ENCODE measurements at places on chromosomes 1 and 21.
A peak's percentile ranks its signal among the peaks of the same experiment; 100 is the strongest.

DNA sequence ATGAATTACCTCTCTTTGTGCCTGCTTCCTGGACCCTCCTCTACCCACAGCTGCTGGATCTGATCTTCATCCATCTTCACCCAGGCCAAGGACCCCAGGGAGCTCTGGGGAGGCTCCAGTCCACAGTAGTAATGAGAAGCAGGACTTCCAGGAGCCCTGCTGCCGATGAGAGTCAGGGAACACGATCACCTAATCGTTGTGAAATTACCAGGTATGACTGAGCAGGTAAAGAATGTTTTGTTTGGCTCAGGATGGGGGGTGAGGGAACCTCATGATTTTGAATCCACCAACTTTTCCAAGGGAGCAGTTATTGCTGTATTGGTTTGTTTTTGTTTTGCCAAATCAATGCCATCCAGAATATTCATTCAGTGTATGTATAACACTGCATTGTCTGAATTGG lies 454.0 kb downstream of the PLPP3 start:
- DNase-seq: no peak

GRCh38 chr1:222761083-222761482 lies 24.1 kb downstream of the FAM177B start:
- DNase-seq: no peak

DNA sequence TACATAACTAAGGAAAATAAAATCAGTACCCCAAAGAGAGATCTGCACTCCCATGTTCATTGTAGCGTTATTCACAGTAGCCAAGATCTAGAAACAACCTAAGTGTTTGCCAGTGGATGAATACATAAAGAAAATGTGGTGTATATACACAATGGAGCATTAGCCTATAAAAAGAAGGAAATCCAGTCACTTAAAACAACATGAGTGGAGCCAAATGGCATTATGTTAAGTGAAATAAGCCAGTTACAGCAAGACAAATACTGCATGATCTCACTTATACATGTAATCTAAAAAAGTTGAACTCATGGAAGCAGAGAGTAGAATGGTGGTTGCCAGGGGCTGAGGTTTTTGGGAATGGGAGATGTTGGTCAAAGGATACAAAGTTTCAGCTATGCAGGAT lies 508.3 kb upstream of the B3GALT2 start:
- DNase-seq: no peak

- DNase-seq: no peak
These were observed 171.5 kb downstream of the RUNX1 start for GRCh38 chr21:34877485-34878128.

DNA sequence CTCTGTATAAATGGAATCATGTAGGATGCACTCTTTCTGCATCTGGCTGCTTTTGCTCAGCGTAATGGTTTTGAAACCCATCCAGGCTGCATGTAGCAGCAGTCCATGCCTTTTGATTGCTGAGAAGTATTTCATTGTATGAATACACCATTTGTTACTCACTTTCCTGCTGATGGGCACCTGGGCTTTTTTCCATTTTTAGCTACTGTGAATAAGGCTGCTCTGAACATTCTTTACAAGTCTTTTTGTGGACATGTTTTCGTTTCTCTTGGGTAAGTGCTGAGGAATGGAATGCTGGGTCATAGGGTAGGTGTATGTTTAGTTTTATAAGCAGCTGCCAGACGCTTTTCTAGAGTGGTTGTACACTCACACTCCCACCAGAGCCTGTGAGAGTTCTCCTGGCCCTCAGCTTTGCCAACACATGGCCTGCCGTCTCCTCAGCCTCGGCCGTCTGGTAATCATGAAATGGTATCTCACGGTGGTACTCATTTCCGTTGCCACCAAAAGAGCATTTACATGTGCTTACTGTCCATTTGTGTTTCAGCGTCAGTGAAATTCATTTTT lies 22.7 kb downstream of the SLX9 start:
- peak; percentile 95 for DNase-seq

DNA sequence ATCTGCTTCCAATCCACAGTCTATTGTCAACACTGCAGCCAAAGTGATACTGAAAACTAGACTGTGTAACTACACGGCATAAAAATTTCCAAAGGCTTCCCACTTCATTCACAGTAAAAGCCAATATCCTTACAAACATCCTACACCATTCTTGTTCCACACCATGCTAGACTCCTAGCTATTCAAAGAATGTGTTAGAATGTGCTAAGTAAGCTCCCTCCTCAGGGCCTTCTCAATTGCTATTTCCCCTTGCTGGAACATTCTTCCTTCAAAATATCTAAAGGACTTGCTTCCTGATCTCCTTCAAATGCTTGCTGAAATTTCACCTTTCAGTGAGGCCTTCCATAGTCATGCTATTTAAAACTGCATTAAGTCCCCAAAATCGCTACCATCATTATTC lies 228.1 kb downstream of the AKT3 start:
- DNase-seq: no peak

DNA sequence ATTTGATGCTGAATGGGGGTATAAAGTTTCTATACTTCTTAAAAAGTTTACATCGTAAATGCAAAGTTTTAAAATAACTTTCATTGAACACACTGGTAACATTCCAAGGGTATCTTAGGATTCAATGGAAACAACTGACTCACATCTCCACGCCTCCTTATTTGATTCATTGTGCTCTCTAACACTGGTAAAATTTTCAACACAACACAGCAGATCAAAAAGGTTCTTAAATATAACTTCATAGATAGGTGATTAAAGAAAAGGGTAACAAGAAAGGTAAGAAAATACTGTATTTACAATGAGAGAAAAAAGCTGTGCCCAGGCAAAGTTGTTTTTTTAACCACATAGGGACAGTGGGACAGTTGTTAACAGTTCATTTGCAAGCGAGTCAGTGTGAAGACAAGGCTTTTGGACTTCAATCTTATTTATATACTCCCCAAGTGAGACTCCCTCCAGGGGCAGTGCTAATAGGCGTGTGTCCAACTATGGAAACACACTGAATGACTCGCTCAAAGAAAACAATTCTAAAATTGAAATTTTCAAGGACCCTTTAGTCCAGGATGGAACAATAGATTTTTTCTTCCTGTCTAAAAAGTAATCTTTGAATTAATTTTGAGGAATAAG lies 140.5 kb downstream of the TIAM1 start:
- no peak for DNase-seq

GRCh38 chr1:201636510-201636971 lies 97.6 kb downstream of the NAV1 start:
- peak; percentile 81 for DNase-seq

GRCh38 chr1:223338811-223339746 lies 24.9 kb downstream of the SUSD4 start:
- DNase-seq: no peak

DNA sequence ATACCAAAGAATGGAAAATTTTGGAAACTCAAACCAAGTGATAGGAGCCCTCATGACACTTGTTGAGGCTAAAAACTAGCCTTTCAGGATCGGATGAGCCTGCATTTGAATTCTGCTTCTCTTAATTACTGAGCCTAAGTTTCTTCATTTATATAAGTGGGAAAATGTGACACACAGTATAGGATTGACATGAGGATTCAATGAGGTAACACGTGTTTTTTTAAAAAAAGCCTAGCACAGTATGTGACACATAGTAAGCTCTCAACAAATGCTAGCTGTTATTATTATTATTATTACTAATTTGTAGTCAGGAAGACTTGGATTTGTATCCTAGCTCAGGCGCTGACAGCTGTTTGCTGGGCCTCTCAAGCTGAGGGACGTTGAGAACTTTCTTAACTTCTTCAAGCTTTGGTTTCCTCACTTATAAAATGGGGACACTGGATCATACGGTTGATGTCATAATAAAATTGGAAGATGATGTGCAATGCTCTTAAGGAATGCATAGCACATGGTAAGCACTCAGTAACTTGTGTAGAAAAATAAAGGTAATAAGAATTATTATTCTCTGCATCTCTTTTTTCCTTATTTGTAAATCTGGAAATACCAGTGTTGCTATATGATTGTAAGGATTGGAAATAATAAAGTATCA lies 55.4 kb upstream of the JUN start:
- no peak for DNase-seq

DNA sequence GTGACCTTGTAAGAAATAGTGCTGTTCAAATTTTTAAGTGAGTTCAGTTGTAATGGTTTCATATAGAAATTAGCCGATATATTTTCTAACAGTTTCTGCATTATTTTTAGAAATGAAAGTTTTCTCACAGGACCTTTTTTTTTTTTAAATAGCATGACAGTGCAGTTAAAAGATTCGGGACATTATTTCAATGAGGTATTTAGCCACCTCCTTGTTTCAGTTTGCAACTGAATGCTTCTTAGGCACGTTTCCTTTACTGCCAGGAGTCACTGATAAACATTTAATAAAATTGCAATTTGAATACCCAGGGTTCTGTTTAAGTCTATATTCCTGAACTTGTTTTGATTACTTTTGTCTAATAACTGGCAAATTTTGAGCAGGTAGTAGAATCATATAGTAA lies 304.7 kb downstream of the TM2D1 start:
- no peak for DNase-seq

GRCh38 chr1:1397839-1398523 lies 1.2 kb downstream of the CCNL2 start:
- DNase-seq: no peak

- DNase-seq: peak; percentile 62
These were observed 47.6 kb downstream of the ARHGEF16 start for GRCh38 chr1:3501856-3502640.

DNA sequence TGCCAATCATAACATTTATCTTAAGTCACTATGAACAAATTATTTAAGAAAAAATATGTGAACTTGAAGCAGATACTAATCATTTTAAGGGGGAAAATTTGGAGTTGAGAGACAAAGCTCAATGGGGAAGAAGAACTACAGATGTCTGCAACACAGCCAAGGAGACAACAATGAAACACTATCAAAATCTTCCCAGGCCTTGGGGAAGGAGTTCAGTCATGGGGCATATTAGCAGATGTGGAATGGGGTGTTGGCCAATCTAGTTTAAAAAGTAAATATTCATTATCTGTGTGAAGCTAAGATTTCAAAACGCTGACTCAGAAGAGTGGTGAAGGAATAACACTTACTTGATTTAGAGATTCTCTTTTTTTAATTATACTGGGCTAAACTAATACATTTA lies 671.6 kb upstream of the ZP4 start:
- no peak for DNase-seq

GRCh38 chr1:13694886-13695684 lies 4.9 kb upstream of the PRDM2 start:
- DNase-seq: no peak

- DNase-seq: no peak
These were observed 243.2 kb upstream of the RAB4A start for GRCh38 chr1:229027622-229028182.

GRCh38 chr1:43977376-43978263 lies 1.4 kb upstream of the B4GALT2 start:
- no peak for DNase-seq

Data from hepatic stellate cell (primary cell).